ENCODE measurements at places on chromosomes 2 and 18.

DNA sequence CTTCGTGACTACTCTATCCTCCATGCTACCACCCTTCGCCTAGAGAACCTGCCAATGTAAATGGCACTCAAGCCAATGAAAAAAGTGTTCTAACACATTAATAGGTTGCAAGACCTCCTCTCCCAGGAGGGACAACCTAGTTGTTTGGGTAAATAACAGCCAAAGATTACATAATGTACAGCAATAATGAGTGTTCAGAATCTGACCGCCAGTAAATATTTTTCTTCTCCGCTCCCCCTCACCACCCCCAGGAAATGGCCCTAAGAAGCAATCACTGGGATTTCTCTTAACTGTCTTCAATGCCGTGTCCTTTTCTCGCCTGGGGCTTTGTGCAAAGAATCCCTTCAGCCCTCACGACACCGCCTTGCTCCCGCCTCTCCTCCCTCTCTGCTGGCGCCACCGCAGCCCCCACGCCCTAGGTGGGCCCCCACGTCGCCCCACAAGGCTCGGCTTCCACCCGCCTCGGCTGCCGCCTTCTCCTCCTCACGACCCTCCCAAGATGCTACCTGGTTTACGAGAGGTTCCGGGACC lies 458 bp downstream of the HYCC2 start:
- DNase-seq, result peak; percentile 46

GRCh38 chr2:35298493-35298892 lies 1057.1 kb upstream of the CRIM1 start:
- no peak for DNase-seq

- no peak for DNase-seq
Measured at GRCh38 chr18:50638884-50639420, 79.1 kb downstream of the MAPK4 start.

GRCh38 chr18:3910512-3910911 lies 460.5 kb downstream of the TGIF1 start:
- no peak for DNase-seq

DNA sequence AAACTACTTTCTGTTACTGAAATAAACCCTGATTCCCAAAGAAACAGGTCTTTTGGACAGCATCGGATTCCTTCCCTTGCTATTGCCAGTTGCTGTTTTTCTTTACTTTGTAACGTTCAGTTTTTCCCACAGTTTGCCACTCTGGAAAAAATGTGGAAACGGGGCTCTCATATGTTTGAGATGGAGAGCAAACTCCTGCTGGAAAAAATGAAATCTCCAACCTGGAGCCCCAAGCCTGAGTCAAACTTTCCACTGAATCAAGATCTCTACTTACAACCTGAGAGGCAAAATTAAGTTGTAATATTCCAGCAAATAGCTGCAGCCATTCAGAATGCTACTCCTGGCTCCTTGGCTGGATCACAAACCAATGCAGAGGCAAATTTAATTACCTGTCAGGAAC lies 270.7 kb downstream of the SRBD1 start:
- DNase-seq, result no peak

GRCh38 chr18:8140841-8141501 lies 468.3 kb upstream of the RAB12 start:
- DNase-seq, result no peak

DNA sequence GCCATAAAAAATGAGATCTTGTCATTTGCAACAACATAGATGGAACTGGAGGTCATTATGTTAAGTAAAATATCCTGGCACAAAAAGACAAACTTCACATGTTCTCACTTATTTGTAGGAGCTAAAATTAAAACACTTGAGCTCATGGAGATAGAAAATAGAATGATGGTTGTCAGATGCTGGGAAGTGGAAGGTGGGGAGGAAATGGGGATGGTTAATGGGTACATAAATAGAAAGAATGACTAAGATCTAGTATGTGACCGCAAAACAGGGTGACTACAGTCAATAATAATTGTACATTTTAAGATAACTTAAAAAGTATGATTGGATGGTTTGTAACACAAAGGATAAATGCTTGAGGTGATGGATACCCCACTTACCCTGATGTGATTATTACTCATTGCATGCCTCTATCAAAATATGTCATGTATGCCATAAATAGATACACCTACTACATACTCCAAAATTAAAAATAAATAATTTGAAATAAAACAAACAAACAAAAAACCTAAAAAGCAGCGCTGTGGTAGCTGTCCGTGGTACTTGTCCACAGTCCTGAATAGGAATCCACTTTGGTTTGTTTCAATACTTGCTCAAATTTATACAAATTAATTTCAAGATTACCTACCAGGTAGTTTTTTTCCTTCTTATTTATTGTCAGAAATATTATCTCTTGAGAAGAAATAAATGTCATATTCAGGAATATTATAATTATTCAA lies 224.5 kb downstream of the DLGAP1 start:
- DNase-seq, result no peak

GRCh38 chr18:39184176-39184575 lies 1618.6 kb upstream of the CELF4 start:
- DNase-seq, result no peak

Measured in NK-92 treated with Interleukin-12 subunit alpha and Interleukin-12 subunit beta, amount 100 ng/mL, for 24 hours (cell line).